Amniotic epithelial cell (primary cell): ENCODE measurements at places on chromosomes 1 and 21.

DNA sequence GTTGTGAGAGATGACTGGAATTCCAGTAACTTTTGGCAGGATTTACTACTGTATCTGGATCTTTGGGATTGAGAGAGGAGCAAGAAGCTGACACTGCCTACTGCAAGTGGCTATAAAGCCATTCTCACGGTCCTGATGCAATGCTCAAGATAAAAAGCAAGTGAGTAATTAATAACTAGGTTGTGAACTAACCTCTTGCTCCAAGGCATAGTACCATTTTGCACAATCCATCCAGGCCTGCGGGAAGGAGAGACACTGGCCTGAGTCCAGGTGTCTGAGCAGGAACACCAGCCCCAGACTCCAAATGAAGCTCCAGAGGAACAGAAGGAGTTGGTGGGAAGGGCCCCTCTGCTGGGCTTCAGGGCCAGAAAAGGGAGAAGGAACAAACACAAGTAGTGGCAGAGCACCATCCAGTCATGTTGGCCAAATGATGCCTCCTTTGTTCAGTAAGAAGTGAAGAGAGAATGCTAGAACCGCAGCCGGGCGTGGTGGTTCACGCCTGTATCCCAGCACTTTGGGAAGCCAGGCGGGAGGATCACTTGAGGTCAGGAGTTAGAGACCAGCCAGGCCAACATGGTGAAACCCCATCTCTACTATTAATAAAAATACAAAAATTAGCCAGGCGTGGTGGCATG is 9.9 kb upstream of the SLC45A3 start:
- peak; percentile 76 for DNase-seq

GRCh38 chr1:15352128-15352957 is 57.3 kb upstream of the EFHD2 start:
- peak; percentile 58 for DNase-seq

- DNase-seq, result no peak
Observed at GRCh38 chr1:48688102-48688760, 88.5 kb downstream of the BEND5 start.

- DNase-seq, result no peak
Observed at GRCh38 chr1:111911061-111911460, 78.4 kb downstream of the KCND3 start.

DNA sequence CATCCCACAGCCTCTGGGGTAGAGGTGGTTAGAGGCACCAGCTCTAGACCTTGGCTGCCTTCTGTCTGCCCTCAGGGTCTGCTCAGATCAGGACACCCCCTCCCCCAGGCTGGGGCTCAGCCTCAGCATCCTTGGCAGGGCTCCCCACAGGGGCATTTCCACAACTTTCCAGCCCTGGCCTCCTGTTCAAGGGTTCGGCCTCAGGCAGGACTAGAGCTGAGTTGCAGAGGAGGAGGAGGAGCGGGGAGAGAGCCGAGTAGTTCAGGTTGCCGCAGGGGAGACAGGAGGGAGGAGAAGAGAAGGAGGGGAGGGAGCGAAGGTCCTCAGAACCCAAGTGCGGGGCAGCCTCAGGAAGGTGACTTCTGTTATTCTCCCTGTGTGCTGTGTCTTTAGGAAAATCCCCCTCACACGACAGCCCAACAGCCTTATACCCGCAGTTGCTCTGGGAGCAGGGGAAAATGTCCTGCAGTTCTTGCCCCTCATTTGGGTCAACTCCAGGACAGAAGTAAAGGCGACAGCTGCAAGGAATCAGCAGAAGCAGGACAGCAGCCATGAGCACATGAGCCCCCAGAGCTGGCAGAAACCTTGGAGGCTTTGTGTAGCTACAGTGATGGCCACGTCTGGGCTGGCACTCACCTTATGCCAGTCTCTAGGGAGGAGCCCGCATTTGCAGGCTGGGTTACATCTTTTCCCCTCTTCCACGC is 46.5 kb upstream of the TENT5B start:
- no peak for DNase-seq

- DNase-seq, result no peak
Observed at GRCh38 chr1:34928699-34929496, 552 bp downstream of the DLGAP3 start.

GRCh38 chr1:104387716-104388508 is 638.2 kb downstream of the AMY1C start:
- DNase-seq, result no peak

- DNase-seq, result no peak
Observed at GRCh38 chr1:1721201-1721600, 3.0 kb downstream of the CDK11A start.

DNA sequence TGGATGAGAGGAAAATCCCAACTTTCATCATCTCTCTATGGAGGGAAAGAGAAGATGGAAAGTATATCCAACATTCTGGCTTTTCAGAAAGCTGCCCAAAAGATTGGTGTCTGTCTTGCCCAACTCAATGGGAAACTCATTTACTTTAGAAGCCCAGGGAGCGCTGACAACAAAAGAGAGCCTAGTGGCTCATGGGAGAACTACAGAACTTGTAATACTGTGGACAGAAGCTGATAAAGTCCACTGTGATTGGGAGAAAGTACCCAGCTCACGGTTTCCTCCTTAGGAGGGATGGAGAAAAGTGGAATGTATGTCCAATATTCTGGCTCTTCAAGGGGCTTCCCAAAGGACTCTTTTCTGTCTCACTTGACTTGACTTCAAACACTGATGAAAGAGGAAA is 66.0 kb downstream of the RGS21 start:
- DNase-seq, result no peak

DNA sequence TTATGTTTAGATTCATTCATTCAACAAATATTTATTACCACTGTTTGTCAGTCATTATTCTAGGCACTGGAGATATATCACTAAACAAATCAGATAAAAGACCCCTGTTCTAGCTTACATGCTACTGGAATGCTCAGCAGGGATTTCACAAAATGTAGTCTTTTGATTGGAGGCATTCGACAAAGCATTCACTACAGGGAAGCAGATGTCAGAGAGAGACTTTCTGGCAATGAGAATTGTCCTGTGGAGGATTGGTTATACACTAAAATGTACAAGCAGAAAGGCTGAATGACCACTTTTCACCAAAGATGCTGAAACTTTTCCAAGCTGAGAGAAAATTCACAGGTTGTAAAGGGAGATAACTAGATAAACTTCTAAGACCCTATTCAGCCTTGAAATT is 57.7 kb downstream of the SCMH1 start:
- DNase-seq, result no peak

- DNase-seq, result no peak
Observed at GRCh38 chr1:178959543-178960460, 65.9 kb upstream of the FAM20B start.

- no peak for DNase-seq
Observed at GRCh38 chr21:31476263-31477022, 132.4 kb upstream of the TIAM1 start.

DNA sequence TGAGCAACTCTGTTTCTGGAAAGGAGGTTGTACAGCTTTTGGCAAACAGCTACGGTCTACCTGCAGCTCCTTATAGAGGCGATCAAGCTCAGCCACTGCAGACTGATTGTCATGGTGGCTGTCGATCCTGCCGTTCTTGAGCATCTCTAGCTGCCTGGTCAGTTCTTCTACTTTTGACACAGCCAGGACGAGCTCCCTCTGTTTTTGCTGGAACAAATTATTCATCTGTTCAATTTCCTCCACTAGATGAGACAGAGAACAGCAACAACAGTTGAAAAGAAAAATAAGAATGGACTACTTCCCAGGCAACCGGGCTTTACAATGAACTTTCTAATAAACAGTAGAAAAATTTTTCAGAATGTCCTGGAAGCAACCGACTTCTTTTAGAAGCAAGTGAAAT is 42.5 kb downstream of the TP53BP2 start:
- no peak for DNase-seq

- no peak for DNase-seq
Observed at GRCh38 chr1:36628804-36629203, 146.1 kb upstream of the CSF3R start.

DNA sequence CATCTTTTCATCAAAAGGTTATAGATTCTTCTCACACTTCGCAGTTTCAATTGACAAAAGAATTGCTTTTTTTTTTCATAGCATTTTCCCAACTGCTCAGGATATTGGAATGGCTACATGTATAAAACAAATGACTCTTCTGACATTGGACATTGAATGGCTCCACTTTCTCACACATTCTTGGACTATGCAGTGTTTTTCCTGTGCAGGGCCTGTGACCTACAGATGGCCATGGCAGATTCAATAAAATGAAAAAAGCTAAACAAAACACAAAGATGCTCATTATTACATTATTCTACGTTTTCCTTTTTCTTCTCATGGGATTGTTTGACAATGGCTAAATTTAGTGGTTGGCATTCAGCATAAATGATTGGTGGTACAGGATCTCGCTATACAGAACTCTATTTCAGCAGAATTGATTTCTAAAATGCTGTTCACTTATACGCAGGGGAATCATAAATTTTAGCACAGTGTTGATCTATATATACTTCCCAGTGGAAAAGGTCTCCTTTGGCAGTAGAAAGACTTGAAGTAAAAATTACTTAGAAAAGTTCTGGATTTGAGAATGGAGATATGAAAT is 115.6 kb upstream of the ADAMTS5 start:
- DNase-seq, result no peak

- DNase-seq, result peak; percentile 50
Observed at GRCh38 chr1:168834225-168834872, 105.3 kb upstream of the DPT start.

GRCh38 chr1:56446531-56447098 is 132.7 kb downstream of the PLPP3 start:
- peak; percentile 52 for DNase-seq

- DNase-seq, result no peak
Observed at GRCh38 chr1:236065509-236066005, 667 bp upstream of the NID1 start.

DNA sequence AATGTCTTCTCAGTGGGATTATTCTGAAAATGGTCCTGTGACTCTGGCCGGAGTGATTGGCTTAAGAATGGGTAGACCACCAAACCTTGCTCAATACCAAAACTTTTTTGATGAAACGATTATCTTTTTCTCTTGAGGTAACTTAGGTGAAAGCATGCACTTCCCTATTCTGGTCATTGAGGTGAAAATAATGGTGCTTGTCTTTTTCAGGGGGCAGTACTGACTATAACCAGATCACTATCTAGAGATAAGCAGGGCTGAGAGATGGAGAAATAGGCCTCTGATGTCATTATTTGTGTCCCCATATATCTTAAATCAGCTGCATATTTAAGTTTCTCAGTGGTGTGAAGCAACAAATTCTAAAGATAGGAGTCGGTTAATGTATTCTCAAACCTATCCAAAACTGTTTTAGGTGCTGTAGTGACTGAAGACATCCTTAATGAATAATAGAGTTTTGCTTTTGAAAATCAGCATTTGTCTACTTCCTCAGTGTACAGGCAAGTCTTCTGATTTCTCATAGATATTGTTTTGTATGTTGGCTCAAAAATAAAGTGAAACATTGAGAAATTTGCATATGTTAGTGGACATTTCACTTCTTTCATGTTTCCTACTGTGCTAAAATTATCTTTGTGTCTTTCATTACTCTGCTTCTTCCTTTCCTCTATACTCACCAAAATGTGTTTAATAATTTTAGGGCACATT is 735.3 kb upstream of the ADGRL4 start:
- DNase-seq, result peak; percentile 7

- DNase-seq, result peak; percentile 16
Observed at GRCh38 chr1:2556277-2556677, at the start of gene TNFRSF14. Gene TNFRSF14 (plus strand): TSS chr1:2556371. CDS start chr1:2556665, 294 bp downstream.

GRCh38 chr1:235468970-235469369 is 35.3 kb downstream of the B3GALNT2 start:
- DNase-seq, result peak; percentile 72
